Eye (tissue), 1 donor: ENCODE measurements at places on chromosomes 11 and 22.

DNA sequence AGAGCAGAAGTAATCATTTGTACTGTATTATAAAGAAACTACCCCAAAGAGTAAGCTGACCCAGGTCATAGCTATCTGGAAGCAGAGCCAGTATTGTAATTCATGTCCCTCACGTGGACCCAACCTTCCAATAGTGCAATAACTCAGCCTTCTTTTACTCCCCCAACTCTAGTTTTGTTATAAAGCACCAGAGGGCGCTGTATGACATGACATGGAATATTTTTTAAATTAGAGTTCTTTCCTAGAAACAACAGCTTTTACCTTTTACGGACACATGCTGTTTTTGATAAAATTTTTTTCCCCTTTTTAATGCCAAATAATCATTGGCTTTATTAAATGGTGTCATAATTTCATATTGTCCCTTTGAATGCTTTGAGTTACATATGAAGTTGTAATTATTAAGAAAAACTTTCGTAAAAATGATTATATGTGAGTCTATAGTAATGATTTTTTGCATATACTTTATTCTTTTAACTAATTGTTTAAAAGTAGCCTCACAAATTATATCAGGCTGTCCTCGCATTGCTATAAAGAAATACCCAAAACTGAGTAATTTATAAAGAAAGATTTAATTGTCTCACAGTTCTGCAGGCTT is 76.9 kb downstream of the DKK3 start:
- peak; percentile 75 for DNase-seq

DNA sequence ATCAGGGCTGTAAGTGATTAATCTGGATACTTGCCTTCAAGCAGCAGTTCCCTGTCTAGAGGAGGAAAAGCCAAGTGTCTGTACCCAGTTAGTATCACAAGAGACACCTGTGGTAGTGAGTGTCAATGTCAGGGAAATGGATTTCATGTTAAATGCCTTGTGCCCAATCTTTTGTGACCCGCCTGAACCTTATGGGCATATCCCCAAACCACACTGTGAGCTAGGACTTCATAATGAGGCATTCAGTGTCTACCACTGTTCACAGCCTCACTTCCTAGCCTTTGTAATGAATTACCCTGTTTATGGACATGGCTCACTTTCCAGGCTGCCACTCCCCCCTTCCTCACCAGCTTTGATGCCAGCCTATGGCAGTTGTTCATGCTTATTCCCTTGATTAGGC is 125.1 kb downstream of the TRIM44 start:
- DNase-seq = no peak

DNA sequence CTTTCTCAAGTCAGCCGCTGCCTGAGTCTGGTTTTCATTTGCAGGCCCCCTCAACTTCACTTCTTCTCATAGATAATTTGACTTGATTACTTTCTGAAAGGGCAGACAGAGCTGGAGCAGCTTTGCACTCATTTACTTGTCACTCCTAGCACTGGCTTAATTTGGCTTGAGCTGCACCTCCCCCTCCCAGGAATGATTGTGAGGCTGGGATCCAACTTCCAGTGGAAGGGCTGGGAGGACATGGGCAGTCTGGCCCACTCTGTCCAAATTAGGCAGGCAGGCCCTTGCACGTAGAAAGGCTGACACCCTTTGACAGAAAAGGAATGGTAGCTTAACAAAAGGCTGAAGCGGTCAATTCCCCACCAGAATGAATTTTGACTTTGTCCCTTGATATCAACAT is 453.9 kb downstream of the ETS1 start:
- peak; percentile 83 for DNase-seq

- DNase-seq = no peak
These were observed 762 bp upstream of the CCDC134 start for GRCh38 chr22:41799486-41800347.

DNA sequence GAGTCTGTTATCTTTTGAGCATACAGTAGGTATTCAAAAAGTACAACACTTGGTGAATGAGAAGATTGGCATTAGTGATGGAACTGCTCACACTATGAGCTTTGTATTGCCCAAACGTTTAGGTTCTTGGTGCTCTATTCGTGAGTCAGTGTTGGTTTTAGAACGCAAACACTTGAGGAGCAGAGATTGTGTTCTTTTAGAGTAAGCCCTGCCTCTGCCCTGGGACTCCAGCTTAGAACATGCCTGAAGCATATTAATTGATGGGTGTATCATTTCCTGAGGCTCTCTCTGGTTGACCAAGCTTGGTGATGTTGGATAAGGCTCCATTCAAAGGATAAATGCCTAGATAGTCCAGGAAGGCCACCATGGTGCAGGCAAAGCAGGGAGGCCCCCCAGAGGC is 10.9 kb downstream of the MTNR1B start:
- no peak for DNase-seq

- DNase-seq = no peak
These were observed 19.5 kb upstream of the FLRT1 start for GRCh38 chr11:64015935-64016845.

DNA sequence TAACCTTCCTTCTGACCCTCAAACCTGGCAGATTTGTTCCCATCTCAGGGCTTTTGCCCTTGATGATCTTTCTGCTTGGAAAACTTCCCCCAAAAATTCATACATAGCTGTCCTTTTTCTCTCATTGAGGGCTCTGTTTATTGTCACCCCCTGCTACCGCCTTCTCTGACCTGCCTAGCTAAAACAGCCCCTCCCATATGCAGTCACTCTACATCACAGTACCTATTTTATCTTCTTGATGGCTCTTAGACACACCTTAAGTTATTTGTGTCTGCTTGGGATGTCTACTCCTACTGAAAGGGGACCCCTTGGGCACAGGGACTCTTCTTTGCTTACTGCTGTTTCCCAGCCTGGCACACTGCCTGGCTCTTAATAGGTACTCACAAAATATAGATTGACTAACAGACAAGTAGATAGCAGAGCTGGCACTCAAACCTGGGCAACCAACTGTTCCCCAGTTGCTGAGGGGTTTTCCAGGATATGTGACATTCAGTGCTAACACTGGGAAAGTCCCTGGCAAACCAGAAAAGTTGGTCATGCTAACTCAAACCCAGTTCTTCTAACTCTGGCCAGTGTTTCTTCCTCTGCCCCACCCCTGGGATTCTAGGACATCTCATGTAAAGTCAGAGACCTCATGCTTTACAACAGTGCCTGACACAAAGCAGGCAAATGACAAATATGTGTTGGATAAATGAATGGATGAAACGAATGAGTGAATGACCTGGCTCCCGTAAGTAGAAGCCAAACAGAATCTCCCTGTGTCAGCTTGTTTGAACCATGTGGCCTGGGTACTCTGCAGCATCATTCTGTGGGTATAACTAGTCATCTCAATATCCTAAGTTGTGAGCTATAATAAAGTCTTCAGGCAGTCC is 19.8 kb upstream of the FJX1 start:
- no peak for DNase-seq
